ENCODE measurements at places on chromosomes 13 and 19. TPM values are rescaled to one million over a fixed set of nuclear protein-coding genes. Genes with fewer than 3 reads are reported as not detected.

CD33 gene
- 3.9 TPM for total RNA-seq

FUT6 gene
- total RNA-seq: not detected

TBC1D17 gene
- total RNA-seq: 33.2 TPM

GDF15 gene
- total RNA-seq: not detected

DNA sequence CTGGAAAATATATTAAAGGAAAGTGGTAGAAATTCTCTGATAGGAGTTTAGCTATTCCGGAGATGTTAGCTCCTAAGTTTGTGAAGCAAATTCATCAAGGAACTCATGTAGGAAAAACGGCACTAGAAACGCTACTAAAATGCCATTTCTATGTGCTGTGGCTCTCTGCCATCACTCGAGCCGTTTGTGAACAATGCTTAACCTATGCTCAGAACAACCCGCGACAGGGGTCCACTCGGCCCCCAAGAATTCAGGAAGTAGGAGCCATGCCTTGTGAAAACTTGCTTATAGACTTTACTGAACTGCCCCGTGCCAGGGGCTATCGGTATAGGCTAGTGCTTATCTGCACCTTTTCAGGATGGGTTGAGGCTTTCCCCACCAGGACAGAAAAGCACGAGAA is 14.2 kb upstream of the SLC15A1 start:
- no peak overlapping the region for H3K27ac ChIP-seq
- H3K4me1 ChIP-seq: no peaks in the 10 kb centered on the region
- H3K4me3 ChIP-seq: no peak overlapping the region
- no peaks in the 10 kb centered on the region for H3K36me3 ChIP-seq

DNA sequence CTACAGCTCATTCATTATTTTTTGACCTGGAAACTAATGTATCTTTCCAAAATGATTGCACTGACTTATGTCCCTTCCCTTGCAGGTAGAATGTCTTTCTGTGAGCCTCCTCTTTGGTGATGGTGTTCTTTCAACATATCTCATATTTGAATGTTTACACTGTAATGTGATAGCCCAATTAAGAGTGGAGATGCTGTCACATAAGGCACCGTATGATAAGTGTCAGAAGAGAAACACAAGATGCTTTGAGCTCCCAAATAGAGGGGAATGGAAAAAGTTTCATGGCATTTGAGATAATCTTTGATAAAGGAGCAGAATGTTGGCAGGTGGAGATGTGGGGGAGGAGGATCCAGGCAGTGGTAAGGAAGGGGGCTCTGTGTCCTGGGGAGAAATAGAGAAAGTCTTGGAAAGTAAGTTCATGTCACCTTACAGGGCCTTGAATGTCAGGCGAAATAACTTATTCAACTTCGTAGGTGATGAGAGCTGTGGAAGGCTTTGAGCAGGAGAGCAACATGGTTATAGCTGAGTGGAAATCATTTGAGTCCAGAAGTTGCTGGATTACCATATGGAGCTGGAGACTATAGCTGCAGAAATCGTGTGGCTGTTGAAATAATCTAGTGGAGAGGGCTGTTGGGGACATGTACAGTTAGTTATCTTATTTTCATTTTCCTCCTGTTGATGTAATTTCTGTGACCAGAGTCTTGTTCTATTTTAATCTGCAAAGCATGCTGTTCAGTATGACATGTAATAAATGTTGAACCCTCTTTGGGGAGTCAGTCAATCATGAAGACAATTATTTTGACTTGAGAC is 10.3 kb upstream of the RNF113B start:
- peaks cover 2% of the 10 kb centered on the region for H3K27me3 ChIP-seq
- H3K27ac ChIP-seq: no peak overlapping the region
- no peaks in the 10 kb centered on the region for H3K36me3 ChIP-seq
- H3K4me1 ChIP-seq: no peaks in the 10 kb centered on the region
- DNase-seq: no peak
- no peak overlapping the region for H3K4me3 ChIP-seq

DNA sequence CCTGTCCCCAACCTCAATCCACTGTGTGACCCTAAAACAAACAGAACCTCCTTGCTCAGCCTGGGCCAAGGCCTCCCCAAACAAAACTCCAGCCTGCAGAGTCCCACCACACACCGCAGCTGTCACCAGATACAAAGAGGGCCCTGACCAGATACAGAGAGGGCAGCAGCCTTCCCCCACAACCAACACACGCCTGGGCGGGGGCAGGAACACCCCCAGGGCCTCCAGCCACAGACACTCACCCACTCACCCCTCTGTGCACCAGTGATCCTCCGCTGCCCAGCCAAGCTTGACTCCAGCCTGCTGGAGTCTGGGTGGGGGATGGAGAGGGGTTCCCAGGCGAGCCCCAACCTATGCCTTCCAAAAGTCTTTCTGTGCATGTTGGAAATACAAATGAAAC is 5.9 kb upstream of the CIRBP start:
- peak overlapping the region; percentile 34 for H3K4me3 ChIP-seq
- peaks cover 2% of the 10 kb centered on the region for H3K27me3 ChIP-seq
- no peak for DNase-seq
- peaks cover 7% of the 10 kb centered on the region for H3K36me3 ChIP-seq

DNA sequence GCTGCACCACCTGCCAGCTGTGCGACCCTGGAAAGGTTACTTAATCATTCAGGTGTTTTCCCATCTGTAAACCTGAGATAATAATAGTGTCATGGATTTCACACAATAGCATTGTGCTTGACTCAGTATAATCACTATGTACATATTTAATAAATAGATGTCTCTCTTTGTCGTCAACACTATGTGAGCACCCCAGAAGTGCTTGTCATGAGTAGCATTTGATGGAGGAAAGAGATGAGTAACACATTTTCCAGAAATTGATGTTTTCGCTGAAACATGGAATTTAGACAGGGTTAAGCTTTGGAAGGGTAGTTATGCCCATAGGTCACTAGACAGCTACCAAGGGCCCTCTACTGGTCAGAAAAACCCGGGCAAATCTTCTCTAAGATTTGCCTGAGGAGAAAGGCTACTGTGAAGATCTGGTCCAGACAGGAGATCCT is 9.5 kb upstream of the MBNL2 start:
- H3K27ac ChIP-seq: no peak overlapping the region
- H3K4me1 ChIP-seq: peaks cover 49% of the 10 kb centered on the region
- H3K4me3 ChIP-seq: no peak overlapping the region
- DNase-seq: no peak

GRCh38 chr13:51731759-51732158 is 72.2 kb downstream of the DHRS12 start:
- no peak for DNase-seq
- peaks cover 13% of the 10 kb centered on the region for H3K36me3 ChIP-seq
- no peaks in the 10 kb centered on the region for H3K27me3 ChIP-seq
- peaks cover 5% of the 10 kb centered on the region for H3K4me1 ChIP-seq

DNA sequence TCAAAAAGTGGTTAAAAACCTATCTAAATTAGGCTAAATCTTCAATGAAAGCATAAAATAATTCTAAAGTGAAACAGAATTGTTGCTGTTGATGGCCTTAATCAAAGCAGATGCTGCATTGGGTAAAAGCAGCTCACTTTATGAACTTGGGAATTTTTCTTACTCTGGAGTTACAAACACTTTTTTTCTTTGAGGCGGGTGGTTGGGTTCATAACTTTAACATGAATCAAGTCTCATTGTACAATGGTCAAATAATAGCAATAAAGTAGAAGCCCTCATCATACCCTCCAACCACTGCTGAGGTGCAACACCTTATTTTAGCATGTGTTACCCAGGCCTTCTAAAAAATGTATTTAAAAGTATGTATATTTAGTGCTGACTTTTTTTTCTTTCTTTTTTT is 29.1 kb downstream of the NUP58 start:
- no peak for DNase-seq
- no peaks in the 10 kb centered on the region for H3K27me3 ChIP-seq
- H3K4me1 ChIP-seq: peaks cover 4% of the 10 kb centered on the region
- H3K4me3 ChIP-seq: no peak overlapping the region
- no peak overlapping the region for H3K27ac ChIP-seq

- no peak overlapping the region for H3K4me3 ChIP-seq
- H3K36me3 ChIP-seq: no peaks in the 10 kb centered on the region
- H3K27me3 ChIP-seq: peaks cover 4% of the 10 kb centered on the region
- no peaks in the 10 kb centered on the region for H3K4me1 ChIP-seq
Observed at GRCh38 chr13:53005626-53006025, 23.0 kb upstream of the OLFM4 start.

DNA sequence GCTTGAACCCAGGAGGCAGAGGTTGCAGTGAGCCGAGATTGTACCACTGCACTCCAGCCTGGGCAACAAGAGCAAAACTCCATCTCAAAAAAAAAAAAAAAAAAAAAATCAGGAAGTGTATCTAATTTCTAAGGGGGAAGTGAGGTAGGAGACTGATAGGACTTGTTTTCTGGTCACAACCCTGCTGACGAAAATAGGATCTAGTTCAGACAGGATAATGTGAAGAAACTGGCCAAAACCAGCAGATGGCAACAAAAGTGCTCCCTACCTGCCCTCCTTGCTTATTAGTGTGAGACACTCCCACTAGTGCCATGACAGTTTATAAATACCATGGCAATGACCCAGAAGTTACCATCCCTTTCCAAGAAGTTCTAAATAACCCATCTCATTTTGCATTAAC is 36.0 kb upstream of the KPNA3 start:
- H3K27ac ChIP-seq: no peak overlapping the region
- peaks cover 16% of the 10 kb centered on the region for H3K27me3 ChIP-seq
- H3K36me3 ChIP-seq: no peaks in the 10 kb centered on the region
- no peak for DNase-seq
- no peak overlapping the region for H3K4me3 ChIP-seq
- H3K4me1 ChIP-seq: no peaks in the 10 kb centered on the region

- no peak overlapping the region for H3K4me3 ChIP-seq
- no peak for DNase-seq
- H3K4me1 ChIP-seq: no peaks in the 10 kb centered on the region
- H3K27ac ChIP-seq: no peak overlapping the region
- H3K27me3 ChIP-seq: no peaks in the 10 kb centered on the region
Observed at GRCh38 chr13:104105418-104106355, 1039.5 kb upstream of the SLC10A2 start.

DNA sequence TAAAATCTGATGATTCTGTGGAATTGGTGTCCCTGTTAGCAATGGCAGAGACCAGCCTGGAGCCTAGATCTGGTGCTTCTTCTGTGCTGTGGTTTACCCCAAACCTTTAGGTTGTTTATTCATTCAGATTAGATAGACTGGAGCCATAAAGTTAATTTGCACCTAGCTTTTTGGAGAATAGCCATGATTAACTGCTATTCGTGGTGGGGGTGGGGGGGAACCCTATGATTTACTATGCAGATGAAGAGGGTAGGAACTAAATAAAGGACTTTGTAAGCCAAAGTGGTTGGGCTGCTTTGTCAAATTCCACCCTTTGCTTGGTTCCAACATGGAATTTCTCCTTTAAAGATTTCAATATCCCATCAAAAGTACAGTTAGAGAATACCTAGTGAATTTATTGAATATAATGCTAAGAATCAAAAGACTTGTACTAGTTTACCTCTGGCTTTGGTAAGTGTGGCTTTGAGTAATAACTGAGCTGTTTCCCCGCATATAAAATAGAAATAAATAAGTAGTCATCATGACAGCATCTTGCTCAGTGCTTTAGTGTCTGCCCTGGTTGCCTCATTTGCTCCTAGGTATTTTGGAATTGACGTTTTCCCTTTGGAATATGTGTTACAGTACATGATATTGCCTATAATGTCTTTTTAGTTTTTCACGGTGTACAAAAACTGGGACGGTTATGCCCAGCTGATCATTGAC is 27.6 kb downstream of the SKA3 start:
- H3K4me1 ChIP-seq: peaks cover 12% of the 10 kb centered on the region
- peaks cover 29% of the 10 kb centered on the region for H3K36me3 ChIP-seq
- H3K27ac ChIP-seq: no peak overlapping the region
- no peaks in the 10 kb centered on the region for H3K27me3 ChIP-seq

DNA sequence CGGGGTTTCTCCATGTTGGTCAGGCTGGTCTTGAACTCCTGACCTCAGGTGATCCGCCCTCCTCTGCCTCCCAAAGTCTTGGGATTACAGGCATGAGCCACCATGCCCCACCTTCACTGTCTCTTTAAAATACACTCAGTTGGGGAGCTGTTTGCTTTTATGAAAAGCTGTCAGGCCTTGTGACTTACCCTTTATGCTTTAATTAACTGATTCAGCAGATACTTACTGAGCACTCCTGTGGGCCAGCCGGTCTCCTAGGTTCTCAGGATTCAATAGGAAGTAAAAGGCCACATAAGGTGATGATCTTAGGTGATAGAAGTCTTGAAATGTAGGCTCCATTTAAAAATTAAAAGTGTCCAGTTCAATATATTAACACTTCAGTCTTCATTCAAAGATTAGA is 7.5 kb downstream of the UBAC2 start:
- no peak overlapping the region for H3K4me3 ChIP-seq
- DNase-seq: no peak
- H3K27me3 ChIP-seq: no peaks in the 10 kb centered on the region
- no peak overlapping the region for H3K27ac ChIP-seq
- peaks cover 71% of the 10 kb centered on the region for H3K36me3 ChIP-seq

DNA sequence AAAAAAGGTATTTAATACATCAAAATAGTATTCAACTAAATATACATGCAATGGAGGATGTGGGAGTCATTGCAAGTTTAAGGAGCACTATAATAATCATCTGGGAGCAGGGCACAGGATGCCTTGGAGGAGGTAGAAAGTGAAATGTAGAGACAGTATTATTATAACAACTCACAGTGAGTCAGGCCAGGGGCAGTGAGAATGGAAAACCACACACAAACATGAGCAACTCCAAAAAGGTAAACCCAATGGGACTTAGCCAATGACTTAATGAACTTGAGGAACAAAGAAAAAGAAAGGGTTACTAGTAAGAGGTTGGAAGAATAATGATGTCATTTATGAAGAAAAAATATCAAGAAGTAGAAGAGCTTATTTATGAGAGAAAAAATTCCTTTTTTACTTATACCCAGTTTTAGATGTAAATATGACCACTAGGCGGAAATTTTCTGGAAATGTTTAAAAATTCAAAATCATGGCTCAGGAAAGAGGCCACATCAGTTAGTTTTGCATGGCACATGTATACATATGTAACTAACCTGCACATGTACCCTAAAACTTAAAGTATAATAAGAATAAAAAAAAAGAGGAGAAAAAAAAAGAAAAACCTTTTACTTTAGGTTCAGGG is 389.3 kb downstream of the SUCLA2 start:
- no peaks in the 10 kb centered on the region for H3K4me1 ChIP-seq
- no peak overlapping the region for H3K4me3 ChIP-seq
- H3K27ac ChIP-seq: no peak overlapping the region

DNA sequence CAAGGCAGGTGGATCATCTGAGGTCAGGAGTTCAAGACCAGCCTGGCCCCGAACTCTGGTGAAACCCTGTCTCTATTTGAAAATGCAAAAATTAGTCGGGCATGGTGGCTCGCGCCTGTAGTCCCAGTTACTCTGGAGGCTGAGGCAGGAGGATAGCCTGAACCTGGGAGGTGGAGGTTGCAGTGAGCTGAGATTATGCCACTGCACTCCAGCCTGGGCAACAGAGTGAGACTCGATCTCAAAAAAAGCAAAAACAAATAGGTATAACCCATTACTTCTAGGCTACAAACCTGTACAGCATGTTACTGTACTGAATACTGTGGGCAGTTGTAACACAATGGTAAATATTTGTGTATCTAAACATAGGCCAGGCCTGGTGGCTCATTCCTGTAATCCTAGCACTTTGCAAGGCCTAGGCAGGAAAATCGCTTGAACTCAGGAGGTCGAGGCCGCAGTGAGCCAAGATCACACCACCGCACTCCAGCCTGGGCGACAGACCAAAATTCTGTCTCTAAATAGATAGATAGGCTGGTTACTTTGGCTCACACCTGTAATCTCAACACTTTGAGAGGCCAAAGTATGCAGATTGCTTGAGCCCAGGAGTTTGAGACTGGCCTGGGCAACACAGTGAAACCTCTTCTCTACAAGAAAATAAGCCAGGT is 63.5 kb downstream of the MYO9B start:
- H3K4me1 ChIP-seq: peaks cover 21% of the 10 kb centered on the region
- H3K36me3 ChIP-seq: peaks cover 41% of the 10 kb centered on the region
- no peak overlapping the region for H3K27ac ChIP-seq
- no peaks in the 10 kb centered on the region for H3K27me3 ChIP-seq

All from activated CD4-positive, alpha-beta T cell treated with anti-CD3 and anti-CD28 coated beads, Interleukin-2, amount 10 ng/mL, durations not matched to agents 7 days and 5 days (primary cell).